ENCODE measurements at places on chromosomes 7 and 10.

DNA sequence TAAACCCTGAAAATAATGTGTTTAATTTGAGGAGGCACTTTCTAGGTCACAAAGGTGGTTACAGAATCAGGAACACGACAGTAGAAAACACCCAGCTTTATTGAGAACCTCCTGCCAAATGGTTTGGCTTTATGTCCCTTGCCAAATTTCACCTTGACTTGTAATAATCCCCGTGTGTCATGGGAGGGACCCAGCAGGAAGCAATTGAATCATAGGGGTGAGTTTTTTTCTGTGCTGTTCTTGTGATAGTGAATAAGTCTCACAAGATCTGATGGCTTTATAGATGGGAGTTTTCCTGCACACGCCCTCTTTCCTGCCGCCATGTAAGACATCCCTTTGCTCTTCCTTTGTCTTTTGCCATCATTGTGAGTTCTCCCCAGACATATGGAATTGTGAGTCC is 193.8 kb upstream of the KLF6 start:
- no peak for DNase-seq

- DNase-seq: no peak
Measured at GRCh38 chr7:91233212-91233611, 31.0 kb upstream of the FZD1 start.

DNA sequence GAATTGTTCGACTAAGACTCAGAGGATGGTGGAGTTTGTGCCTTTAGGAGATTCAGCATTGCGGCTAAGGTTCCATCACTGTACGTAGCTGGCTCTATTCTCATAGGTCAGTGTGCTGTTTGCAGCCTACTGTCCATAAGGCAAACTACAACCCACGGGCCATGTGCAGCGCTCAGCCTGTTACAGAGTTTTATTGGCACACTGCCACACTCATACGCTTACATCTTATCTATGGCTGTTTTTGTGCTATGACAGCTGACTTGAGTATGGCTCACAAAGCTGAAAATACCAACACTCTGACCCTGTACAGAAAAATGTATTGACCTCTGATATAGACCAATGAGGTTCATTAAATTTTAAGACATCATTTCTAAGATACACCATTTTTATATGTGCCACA is 114.5 kb downstream of the ARID5B start:
- DNase-seq: no peak

DNA sequence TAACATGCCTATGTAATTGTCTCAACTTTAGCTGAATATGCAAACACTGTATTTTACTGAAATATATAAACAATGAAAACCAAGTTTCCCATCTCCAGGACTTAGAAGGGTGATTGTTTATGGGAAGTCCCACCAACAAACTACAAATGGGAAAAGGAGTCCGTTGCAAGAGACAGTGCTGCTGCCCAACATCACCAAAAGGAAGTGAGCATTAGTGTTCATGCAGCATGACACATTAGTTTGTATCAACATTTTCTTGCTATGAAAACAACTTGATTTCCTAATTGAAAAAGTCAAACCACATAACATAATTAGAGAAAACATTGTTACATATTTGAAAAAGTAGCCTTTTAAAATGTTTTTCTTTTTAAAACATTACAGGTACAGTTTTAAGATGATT is 138.5 kb downstream of the ZNF438 start:
- DNase-seq: no peak

DNA sequence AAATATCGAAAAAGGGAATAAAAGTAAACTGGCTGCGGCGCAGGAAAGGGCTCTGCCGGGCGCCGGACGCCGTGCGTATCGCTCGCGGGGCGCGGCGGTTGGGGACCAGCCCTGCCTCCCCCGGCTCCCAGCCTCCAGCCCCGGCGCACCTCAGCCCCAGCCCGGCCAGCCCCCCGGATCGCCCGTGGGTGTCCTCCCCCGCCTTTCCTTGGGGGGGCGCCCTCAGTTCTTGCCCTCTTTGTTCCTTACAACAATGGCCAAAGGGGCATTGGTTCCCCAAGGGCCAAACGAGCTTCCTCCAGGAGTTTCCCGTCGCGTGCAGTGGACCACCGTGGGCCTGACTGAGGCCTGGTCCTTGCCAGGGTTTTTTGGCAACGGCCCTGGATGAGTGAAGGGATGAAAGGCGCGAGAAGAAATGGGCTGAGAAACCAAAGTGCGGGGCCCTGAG is 1.2 kb downstream of the MACROH2A2 start:
- DNase-seq: no peak

GRCh38 chr7:68770649-68771048 is 827.6 kb upstream of the AUTS2 start:
- DNase-seq: no peak

DNA sequence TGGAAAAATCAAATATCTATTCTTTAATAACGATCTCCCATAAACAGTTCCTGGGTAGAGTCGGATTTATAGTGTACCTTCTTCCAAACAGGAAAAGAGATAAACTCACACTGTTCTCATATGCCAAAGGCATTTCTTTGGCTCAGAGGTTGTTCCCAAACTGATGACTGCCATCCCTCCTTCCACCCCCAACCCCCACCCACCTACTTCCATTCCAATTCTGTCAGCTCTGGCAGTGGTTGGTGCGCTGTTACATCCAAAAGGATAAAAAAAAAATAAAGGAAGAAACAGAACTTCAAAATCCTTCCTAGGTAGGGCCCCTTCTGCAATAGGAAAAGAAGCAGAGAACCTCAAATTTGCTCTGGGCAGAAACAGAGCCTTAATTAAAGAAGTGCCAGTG is 104.7 kb downstream of the DGKI start:
- no peak for DNase-seq

Measured in stimulated activated CD8-positive, alpha-beta memory T cell treated with anti-CD3 and anti-CD28 coated beads, Interleukin-4, amount 100 ng/mL, for 1 hour (primary cell).